Effector CD4-positive, alpha-beta T cell (primary cell): ENCODE measurements at places on chromosomes 3 and 15.

GRCh38 chr15:56241374-56242105 lies 2.1 kb downstream of the RFX7 start:
- no peak for DNase-seq

DNA sequence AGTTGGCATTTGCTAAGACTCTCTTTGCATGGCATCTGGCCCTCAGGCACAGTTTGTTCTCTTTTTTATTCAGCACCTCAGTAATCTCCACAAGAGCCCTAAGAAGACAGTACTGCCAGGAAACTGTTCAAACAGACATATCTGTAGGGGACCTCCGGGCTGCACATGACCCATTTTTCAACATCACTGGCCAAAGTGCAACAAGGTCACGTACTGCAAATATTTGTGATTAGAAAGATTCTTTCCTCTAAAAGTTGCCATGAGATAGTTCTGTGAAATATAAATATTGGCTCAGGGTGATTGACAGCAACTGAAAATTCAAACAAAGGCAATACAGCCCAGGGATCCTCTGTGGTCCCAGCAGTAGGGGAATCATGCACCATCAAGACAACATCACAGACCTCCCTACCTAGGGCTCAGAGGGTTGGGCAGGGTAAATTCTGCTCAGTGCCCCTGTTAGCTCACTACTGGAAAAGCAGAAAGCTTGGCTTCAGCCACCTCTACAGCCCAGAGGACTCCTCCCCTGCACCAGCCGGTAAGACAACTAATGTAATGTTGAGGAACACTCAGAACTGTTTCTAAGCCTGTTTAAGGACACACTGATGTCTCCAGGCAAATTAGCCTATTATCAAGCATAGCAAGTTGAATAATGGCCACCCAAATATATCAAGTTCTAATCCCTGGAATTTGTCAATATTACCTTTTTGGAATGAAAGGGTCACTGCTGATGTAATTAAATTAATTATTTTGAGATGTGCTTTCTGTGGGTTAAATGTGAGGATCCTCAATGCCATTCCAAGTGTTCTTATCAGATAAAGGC lies 117.4 kb upstream of the LPP start:
- DNase-seq = no peak

- DNase-seq = no peak
Observed at GRCh38 chr3:184211297-184211696, 18.1 kb upstream of the VWA5B2 start.

- no peak for DNase-seq
Observed at GRCh38 chr3:55075846-55076245, 148.0 kb upstream of the LRTM1 start.

GRCh38 chr3:9397906-9398699 lies 688 bp downstream of the SETD5 start:
- DNase-seq = peak; percentile 16

- no peak for DNase-seq
Observed at GRCh38 chr3:146593776-146594175, 11.4 kb downstream of the PLSCR5 start.

- no peak for DNase-seq
Observed at GRCh38 chr15:30072630-30073029, 10.1 kb upstream of the GOLGA8J start.

DNA sequence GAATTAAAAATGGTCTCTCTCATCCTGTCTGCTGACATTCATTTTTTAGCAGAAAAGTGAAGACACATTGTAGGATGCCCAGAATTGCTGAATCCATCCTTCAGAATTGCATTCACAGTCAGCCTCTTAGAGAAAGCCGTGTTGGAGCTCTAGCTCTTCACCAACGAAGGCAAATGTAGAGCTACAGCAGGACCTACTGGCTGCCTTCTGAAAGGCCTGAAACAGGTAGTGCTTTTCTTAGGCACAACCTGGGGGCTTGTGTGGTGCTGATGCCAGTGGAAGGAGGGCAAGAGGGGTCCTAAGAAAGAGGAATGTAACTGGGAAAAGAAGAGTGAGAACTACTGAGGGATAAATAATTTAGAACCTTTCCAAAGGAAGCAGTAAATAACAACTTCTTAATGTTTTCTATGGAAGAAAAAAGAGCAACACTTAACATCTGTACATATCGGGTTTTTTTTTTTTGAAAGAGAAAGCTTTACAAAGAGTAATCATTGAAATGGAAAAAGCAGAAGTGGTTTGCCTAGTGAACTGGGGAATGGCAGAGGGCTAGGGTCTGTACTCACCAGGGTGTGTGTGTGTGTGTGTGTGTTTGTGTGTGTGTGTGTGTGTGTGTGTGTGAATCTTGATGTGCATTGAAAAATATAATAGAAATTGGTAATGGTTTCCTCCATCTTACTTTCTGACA lies 297.8 kb downstream of the SATB1 start:
- DNase-seq = no peak
